ENCODE measurements at places on chromosomes 4 and X.

DNA sequence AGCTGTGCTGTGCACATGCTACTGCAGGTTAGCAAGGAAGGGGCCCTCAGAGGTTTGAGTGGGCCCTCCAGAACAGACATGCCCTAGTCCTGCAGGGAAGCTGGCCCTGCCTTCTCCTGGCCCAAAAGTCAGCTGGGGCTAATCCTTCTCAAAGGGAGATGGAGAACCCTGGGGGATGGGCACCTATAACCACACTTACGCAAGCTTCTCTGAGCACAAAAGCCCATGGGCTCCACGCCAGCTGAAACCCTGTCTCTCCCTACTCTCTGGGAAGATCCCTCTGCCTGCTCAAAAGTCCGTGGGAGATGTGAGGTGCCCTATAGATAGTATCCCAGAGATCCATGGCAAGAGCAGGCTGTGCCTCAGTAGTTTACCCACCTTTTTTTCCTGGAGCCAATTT lies 58.9 kb upstream of the DKK2 start:
- no peak for DNase-seq

DNA sequence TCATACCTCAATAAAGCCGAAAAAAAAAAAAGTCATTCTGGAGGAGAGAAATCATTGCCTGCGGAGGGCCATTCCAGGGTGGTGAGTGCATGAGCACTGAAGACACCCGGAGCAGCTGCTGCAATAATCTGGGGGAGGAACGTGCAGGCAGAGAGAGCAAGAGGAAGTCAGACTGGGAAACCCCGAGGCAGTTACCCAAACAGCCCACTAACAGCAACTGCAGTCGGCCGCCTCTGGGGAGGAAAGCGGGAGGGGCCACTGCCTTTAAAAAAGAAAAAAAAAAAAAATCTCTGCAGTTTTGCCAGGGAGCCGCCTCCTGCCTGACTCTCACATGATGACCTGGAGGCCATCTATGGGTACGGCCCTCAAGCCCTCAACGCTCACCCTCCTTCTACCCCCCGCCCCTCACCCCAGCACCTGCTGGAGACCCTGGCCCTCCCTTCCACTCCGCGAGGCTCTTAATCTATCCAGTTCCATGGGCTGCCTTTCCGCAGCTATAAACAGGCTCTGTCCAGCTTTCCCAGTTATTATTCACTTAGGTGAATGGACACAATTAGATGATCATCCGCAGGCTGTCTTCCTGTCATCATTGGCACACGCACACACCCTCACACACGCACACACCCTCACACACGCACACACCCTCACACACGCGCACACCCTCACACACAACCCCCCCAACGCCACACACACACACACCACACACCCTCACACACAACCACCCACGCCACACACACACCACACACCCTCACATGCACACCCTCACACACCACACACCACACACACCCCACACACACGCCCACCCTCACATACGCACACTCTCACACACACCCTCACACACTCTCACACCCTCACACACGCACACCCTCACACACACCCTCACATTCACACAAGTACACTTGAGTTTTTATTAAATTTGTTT lies 3.4 kb upstream of the AVPR2 start:
- DNase-seq = no peak

- no peak for DNase-seq
Measured at GRCh38 chr4:117063961-117064696, 21.2 kb downstream of the TRAM1L1 start.

- no peak for DNase-seq
Measured at GRCh38 chr4:153039542-153040185, 103.5 kb downstream of the FHDC1 start.

- DNase-seq = no peak
Measured at GRCh38 chrX:151982222-151982621, 7.7 kb upstream of the GABRE start.

DNA sequence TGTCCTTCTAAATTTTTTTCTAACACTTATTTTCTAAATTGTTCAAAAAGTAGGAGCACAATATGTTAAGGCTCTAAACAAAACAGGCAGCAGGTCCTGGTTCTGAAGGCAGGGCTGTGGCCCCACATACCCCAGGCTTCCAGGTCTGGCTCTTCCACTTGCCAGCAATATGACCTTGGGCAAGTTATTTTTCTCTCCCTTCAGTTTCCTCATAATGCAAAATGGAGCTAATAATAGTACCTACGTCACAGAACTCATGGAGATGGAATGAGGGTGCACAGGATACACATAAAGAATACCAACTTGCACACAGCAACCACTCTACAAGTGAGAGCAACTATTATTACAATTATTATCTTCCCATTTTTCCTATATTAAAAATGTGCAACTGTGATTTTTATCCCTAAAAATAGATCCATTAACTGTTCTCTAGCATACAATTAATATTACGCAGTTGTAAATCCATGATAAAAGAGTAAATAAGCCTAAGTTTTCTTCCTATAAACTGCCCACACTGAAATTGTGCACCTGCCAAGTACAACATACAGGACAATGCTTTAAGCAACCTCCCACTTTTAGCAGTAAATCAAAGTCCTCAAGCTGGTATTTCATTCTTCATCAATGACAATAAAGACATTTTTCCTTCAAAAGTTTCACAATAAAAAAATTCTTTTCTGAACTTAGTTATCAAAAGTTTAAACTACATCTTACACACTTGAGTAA lies 27.0 kb downstream of the OTUD4 start:
- DNase-seq = no peak

DNA sequence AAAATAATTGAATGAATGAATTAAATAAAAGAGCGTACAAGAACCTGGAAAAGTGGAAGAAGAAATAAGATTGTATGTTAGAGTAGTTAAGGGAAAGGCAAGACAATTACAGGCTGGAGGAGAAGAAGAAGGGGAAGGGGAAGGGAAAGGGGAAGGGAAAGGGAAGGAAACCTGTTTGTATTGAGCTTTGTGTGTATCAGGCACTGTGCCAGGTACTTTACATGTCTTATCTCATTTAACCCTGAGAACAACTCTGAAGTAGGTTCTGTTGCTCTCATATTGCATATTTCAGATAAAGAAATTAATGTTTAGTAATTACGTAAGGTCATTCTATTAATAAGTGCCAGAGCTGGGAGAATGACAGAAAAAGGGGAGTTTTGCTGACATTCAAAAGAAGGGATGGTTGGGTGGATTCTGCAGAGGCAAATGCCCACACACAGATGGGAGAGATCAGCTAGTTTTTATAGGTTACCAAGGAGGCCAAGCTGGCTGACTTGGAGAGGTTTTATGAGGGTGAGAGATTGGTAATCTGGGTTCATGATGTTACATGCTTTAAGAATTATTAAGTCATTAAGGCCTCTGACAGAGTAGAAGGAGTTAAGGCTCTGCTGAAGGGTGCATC lies 92.3 kb upstream of the LCORL start:
- DNase-seq = no peak

- no peak for DNase-seq
Measured at GRCh38 chr4:117968606-117969005, 65.7 kb upstream of the NDST3 start.

GRCh38 chr4:82559735-82560120 lies 2.1 kb downstream of the TMEM150C start:
- no peak for DNase-seq

- no peak for DNase-seq
Measured at GRCh38 chrX:6910218-6910617, 237.3 kb upstream of the STS start.
